ENCODE measurements at places on chromosomes 3 and 15.
A peak's percentile ranks its signal among the peaks of the same experiment; 100 is the strongest.

DNA sequence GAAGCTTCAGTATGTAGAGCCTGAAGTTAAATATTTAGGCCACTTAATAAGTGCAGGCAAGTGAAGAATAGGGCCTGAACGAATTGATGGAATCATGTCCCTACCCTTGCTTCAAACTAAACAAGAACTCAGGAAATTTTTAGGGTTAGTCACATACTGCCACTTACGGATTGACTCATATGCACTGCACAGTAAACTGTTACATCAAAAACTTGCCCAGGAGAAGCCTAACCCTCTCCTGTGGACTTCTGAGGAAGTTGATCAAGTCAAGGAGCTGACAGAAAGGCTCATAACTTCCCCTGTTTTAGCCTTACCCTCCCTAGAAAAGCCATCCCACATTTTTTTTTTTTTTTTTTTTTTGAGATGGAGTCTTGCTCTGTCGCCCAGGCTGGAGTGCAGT is 20.6 kb upstream of the KBTBD12 start:
- no peak for DNase-seq

DNA sequence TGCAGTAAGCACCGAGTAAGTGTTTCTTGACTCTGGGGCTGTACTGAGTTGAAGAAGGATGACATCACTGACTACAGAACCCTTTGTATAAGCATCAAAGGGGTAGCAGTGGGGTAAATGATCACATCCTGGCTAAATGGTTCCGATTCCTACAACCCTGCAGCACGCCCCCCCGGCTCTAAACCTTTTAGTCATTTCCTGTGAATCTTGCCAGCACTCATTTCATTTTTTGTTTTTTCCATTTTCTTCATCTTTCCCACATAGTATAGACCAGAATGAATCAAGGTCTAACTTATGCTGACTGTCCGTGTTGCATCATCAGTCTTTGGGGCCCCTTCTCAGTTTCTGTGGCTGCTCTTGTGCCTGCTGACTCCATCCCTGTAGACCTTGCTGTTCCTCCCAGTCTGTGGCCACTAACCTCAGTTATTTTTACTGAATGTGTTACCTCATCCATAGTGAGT is 383.1 kb upstream of the TPRG1 start:
- DNase-seq: peak; percentile 73

- no peak for DNase-seq
Observed at GRCh38 chr3:165797551-165797950, 39.7 kb downstream of the BCHE start.

DNA sequence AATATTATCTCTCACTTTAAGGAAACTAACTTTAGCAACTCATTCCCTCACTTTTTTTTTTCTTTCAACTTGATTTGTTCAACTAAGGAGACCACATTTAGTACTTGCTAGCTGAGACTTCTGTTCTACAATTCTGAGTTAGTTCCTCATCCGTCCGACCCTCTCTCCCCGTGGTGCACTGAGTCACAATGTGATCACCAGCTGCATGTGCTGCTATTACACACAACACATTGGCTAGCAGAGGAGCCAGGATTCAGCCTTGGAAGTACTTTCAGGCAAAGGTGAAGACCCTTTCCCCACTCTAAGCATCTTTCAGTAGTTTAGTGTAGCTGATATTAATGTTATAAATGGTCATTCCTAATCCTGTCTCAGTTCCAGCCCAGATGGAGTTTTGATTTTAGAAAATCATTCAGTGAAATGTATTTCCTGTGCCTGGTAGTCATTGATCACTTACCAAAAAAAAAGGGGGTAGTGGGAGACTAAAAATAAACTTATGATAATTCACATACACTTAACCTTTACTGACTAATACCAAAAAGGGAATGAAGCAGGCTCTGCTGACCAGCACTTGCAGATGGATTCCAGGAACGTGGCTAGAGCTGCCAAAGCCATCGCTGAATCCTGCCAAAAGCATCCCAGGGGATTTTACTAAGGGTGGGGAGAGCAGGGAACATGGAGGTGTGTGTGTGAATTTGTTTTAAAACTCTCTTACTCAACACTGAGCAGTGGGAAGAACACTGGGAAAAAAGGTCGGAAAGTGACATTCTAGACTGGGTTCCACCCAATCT is 424.8 kb downstream of the LPP start:
- DNase-seq: peak; percentile 34

- DNase-seq: no peak
Observed at GRCh38 chr3:61650276-61650675, 88.9 kb downstream of the PTPRG start.

DNA sequence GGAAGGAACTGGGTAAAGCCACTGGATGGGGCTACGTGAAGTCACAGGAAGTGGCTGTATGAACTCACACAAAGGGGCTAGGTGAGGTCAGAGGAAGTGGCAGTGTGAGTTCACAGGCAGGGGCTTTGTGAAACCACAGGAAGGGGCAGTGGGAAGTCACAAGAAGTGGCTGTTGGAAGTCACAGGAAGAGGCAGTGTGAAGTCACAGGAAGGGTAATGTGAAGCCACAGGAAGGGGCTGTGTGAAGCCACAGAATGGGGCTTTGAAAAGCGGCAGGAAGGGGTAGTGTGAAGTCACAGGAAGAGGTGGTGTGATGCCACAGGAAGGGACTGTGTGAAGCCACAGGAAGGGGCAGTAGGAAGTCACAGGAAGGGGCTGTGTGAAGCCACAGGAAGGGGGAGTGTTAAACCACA is 34.6 kb downstream of the GASK1A start:
- DNase-seq: no peak

DNA sequence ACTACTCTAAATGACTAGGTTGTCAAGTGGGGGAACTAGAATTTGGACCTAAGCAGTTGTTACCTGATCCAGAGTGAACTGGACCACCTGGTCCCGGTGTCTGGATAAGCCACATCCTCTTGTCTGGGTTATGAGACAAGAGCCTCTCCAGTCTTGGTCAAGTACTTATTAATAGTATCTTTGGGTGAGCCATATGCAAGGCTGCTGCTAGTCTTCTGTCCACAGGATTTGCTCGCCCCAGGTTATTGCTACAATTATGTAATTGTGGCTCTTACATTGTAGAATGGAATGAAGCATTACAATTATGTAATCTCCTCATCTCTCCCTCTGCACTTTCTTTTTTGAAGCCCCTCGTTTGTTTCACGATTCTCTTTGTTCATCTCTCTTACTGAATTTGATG is 24.0 kb upstream of the AGBL1 start:
- DNase-seq: no peak

- DNase-seq: no peak
Observed at GRCh38 chr15:40483919-40484318, 13.1 kb downstream of the CHST14 start.

DNA sequence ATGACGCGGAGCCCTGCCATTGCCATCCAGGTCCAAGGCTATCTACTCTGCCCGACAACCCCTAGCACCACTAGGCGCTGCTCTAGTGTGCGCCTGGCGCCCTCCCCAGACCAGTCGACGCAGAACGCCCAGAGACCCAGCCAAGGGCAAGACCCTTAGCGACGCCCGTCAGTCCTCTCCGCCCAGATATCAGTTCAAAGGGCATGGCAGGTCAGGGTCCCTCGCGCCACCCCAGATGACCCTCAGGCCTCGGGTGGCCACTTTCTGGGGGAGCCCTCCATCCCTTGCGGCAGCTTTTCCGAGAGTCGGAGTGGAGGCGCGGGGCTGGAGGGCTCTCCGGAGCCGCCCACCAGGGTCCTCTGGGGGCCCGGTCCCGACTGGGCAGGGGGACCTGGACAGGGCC is 371 bp upstream of the CLSTN2 start:
- DNase-seq: no peak

All from amniotic stem cell (primary cell).